Activated CD4-positive, alpha-beta memory T cell treated with anti-CD3 and anti-CD28 coated beads, Interleukin-2, amount 10 ng/mL, durations not matched to agents 7 days and 5 days (primary cell): ENCODE measurements at places on chromosomes 4 and X. TPM values are rescaled to one million over a fixed set of nuclear protein-coding genes. Genes with fewer than 3 reads are reported as not detected.

GRCh38 chrX:123454712-123455431 is 270.8 kb downstream of the GRIA3 start:
- H3K36me3 ChIP-seq, result no peaks in the 10 kb centered on the region
- no peak overlapping the region for H3K4me3 ChIP-seq
- H3K27me3 ChIP-seq, result no peaks in the 10 kb centered on the region

- H3K27ac ChIP-seq, result no peak overlapping the region
- no peak overlapping the region for H3K4me3 ChIP-seq
- peaks cover 9% of the 10 kb centered on the region for H3K27me3 ChIP-seq
- no peak for DNase-seq
Measured at GRCh38 chrX:153777261-153778090, 3.4 kb upstream of the SRPK3 start.

GRCh38 chrX:1542994-1543725 is 6.2 kb upstream of the P2RY8 start:
- peaks cover 9% of the 10 kb centered on the region for H3K36me3 ChIP-seq
- H3K27me3 ChIP-seq, result no peaks in the 10 kb centered on the region
- no peak overlapping the region for H3K27ac ChIP-seq

DNA sequence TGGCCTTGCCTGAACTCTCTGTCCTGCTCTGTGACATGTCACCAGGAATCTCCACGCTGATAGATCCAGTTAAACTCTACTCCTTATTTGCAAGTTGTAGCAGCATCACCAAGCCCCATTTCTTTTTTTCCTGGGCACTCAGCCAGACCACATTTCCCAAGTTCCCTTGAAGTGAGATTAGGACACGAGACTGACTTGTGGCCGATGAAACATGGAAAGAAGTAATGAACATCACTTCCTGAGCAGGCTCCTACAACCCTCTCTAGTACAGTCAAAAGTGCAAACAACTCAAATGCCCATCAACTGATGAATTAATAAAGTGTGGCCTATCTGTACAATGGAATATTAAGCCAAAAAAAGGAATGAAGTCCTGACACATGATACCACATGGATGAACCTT is 74.6 kb downstream of the MAP3K15 start:
- no peaks in the 10 kb centered on the region for H3K36me3 ChIP-seq
- no peak overlapping the region for H3K4me3 ChIP-seq
- DNase-seq, result no peak
- H3K4me1 ChIP-seq, result no peaks in the 10 kb centered on the region

- no peaks in the 10 kb centered on the region for H3K27me3 ChIP-seq
- no peak for DNase-seq
- peak overlapping the region; percentile 50 for H3K27ac ChIP-seq
- peaks cover 42% of the 10 kb centered on the region for H3K36me3 ChIP-seq
- peaks cover 33% of the 10 kb centered on the region for H3K4me1 ChIP-seq
Measured at GRCh38 chr4:145808848-145809512, 129.0 kb downstream of the C4orf51 start.

GRCh38 chrX:123357941-123358340 is 173.9 kb downstream of the GRIA3 start:
- DNase-seq, result no peak
- no peak overlapping the region for H3K27ac ChIP-seq
- no peaks in the 10 kb centered on the region for H3K27me3 ChIP-seq
- no peaks in the 10 kb centered on the region for H3K36me3 ChIP-seq

GRCh38 chr4:22488106-22488505 is 27.8 kb downstream of the ADGRA3 start:
- no peaks in the 10 kb centered on the region for H3K36me3 ChIP-seq
- DNase-seq, result no peak
- H3K27me3 ChIP-seq, result no peaks in the 10 kb centered on the region
- H3K4me1 ChIP-seq, result no peaks in the 10 kb centered on the region

DNA sequence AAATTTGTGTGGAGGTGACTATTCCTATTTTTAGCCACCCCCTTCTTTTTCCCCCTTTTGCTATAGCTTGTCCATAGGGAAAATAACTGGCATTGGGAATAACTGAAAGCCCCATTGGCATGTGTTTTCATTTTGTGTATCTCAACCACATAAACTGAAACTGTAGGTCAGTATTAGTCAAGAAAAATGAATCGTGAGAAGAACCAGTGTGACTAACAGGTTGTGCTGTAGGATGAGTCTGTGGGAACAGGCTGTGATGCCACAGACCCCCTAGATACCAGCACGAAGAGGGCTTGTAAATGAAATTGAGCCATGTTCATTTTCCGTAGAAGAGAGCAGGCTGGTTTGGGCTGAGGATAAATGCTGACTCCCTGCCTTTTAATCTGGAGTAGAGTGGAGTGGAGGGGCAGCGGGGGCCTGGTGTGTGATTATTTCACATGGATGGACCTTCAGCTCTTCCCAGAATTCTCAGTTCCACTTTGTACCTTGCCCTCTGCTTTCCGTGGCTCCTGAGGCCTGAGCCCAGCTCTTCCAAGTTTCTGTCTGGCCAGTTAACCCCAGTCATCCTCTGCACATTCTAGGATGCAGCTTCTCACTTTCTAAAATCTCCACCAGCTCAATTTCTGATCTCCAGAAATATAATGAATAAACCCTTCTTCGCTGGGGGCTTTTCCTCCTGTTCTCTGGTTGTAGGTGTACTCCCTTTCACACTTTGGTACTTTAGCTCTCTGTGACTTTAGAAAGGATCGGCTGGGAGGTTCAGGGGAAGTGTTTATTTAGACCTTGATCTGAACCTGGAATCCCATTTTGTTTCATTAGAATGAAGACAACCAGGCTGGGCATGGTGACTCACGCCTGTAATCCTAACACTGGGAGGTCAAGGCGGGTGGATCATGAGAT is 37.3 kb downstream of the DCUN1D4 start:
- no peak overlapping the region for H3K27ac ChIP-seq
- no peak for DNase-seq
- H3K36me3 ChIP-seq, result peaks cover 19% of the 10 kb centered on the region
- H3K4me3 ChIP-seq, result no peak overlapping the region

Gene RIPPLY1
- total RNA-seq, result not detected

Gene DCLK2
- 0.05 TPM for total RNA-seq

Gene GABRA4
- total RNA-seq, result not detected
